ENCODE measurements at places on chromosomes 7 and 10. TPM values are rescaled to one million over a fixed set of nuclear protein-coding genes. Genes with fewer than 3 reads are reported as not detected.
A peak's percentile ranks its signal among the peaks of the same experiment; 100 is the strongest.

LDB3 gene
- 4.7 TPM for total RNA-seq

TMEM140 gene
- total RNA-seq = 11.9 TPM

TET1 gene
- 1.1 TPM for total RNA-seq

STEAP1B gene
- 0.30 TPM for total RNA-seq

SLC26A5 gene
- total RNA-seq = not detected

DNA sequence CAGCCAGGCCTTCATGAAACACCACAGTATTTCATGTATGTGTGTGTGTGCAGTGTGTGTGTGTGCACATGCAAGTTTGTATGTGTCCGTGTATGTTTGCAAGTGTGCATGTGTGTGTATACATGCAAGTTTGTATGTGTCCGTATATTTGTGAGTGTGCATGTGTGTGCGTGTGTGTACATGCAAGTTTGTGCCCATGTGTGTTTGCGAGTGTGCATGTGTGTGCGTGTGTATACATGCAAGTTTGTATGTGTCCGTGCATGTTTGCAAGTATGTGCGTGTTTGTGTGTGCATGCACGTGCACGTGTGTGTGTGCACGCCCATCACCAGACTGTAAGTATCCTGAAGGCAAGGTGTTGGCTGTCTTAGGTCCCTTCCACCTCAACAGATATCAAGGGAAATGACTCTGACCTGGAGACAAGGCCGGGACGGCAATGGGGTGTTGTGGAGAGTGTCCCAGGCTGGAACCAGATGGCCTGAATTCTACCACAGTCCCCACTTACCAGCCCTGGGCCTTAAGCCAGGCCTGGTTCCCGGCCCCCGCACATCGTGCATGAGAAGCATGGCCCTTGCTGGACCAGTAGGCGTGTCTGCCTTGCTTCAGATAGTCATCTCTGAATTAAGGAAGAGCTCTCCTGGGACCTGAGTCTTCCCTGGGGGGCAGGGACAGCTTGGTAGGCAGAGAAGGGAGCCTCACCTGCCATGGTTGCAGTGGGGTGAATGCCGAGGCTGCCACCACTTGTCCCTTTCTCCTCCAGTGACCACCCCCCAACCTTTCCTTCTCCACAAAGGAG lies 140.0 kb downstream of the GRK5 start:
- no peaks in the 10 kb centered on the region for H3K27me3 ChIP-seq
- H3K4me1 ChIP-seq = no peaks in the 10 kb centered on the region
- no peak overlapping the region for H3K27ac ChIP-seq
- H3K36me3 ChIP-seq = no peaks in the 10 kb centered on the region

- H3K4me1 ChIP-seq = peaks cover 14% of the 10 kb centered on the region
- no peak for DNase-seq
- no peaks in the 10 kb centered on the region for H3K36me3 ChIP-seq
- no peaks in the 10 kb centered on the region for H3K27me3 ChIP-seq
- H3K27ac ChIP-seq = no peak overlapping the region
- H3K4me3 ChIP-seq = no peak overlapping the region
Measured at GRCh38 chr10:29588629-29589421, 45.9 kb downstream of the SVIL start.

- no peak overlapping the region for H3K27ac ChIP-seq
- no peaks in the 10 kb centered on the region for H3K36me3 ChIP-seq
- H3K4me3 ChIP-seq = no peak overlapping the region
- no peak for DNase-seq
Measured at GRCh38 chr7:55946545-55946944, 5.1 kb upstream of the MRPS17 start.

- peaks cover 24% of the 10 kb centered on the region for H3K36me3 ChIP-seq
- no peak for DNase-seq
- H3K4me1 ChIP-seq = no peaks in the 10 kb centered on the region
Measured at GRCh38 chr7:100577507-100577906, 3.8 kb upstream of the SAP25 start.

GRCh38 chr10:58781873-58782488 lies 269.3 kb downstream of the BICC1 start:
- peaks cover 3% of the 10 kb centered on the region for H3K4me1 ChIP-seq
- H3K27ac ChIP-seq = no peak overlapping the region
- no peak overlapping the region for H3K4me3 ChIP-seq
- no peak for DNase-seq
- H3K27me3 ChIP-seq = no peaks in the 10 kb centered on the region
- no peaks in the 10 kb centered on the region for H3K36me3 ChIP-seq

GRCh38 chr10:61986788-61987492 lies 85.4 kb downstream of the ARID5B start:
- H3K4me1 ChIP-seq = peaks cover 7% of the 10 kb centered on the region
- no peaks in the 10 kb centered on the region for H3K36me3 ChIP-seq
- no peak for DNase-seq
- H3K27me3 ChIP-seq = no peaks in the 10 kb centered on the region
- no peak overlapping the region for H3K4me3 ChIP-seq
- H3K27ac ChIP-seq = peak overlapping the region; percentile 39

DNA sequence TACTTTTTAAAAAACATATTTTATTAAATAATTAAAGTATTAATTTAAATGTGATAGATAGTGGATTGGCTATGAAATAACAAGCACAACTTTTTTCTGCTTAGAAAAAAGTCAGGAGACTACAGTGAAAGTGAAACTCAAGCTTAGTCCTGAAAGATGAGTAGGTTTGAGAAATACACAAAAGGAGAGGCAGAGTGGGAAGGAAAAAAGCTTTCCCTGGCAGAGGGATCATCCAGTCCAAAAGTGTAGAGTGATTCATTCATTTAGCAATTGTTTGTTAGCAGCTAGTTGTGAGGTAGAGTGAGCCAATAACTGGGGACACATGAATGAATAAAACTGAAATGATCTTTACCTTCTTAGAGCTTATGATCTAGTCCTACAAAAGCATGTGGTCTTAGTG lies 93.5 kb downstream of the FOXP2 start:
- H3K27ac ChIP-seq = no peak overlapping the region
- no peak for DNase-seq
- H3K36me3 ChIP-seq = no peaks in the 10 kb centered on the region
- no peaks in the 10 kb centered on the region for H3K4me1 ChIP-seq
- no peaks in the 10 kb centered on the region for H3K27me3 ChIP-seq
- H3K4me3 ChIP-seq = no peak overlapping the region

GRCh38 chr10:71434760-71435394 lies 38.2 kb downstream of the CDH23 start:
- H3K27me3 ChIP-seq = no peaks in the 10 kb centered on the region
- no peak overlapping the region for H3K27ac ChIP-seq
- no peaks in the 10 kb centered on the region for H3K36me3 ChIP-seq
- H3K4me1 ChIP-seq = no peaks in the 10 kb centered on the region

GRCh38 chr10:123428391-123428790 lies 237.8 kb upstream of the GPR26 start:
- no peak overlapping the region for H3K4me3 ChIP-seq
- H3K27me3 ChIP-seq = no peaks in the 10 kb centered on the region
- no peak overlapping the region for H3K27ac ChIP-seq
- no peaks in the 10 kb centered on the region for H3K4me1 ChIP-seq
- no peak for DNase-seq

- H3K27ac ChIP-seq = no peak overlapping the region
- no peak for DNase-seq
- no peak overlapping the region for H3K4me3 ChIP-seq
- no peaks in the 10 kb centered on the region for H3K27me3 ChIP-seq
- H3K4me1 ChIP-seq = no peaks in the 10 kb centered on the region
- H3K36me3 ChIP-seq = no peaks in the 10 kb centered on the region
Measured at GRCh38 chr10:8499312-8499711, 444.8 kb downstream of the GATA3 start.

GRCh38 chr7:152016947-152017346 lies 8.5 kb upstream of the GALNT11 start:
- no peaks in the 10 kb centered on the region for H3K4me1 ChIP-seq
- no peak overlapping the region for H3K27ac ChIP-seq
- H3K36me3 ChIP-seq = no peaks in the 10 kb centered on the region
- DNase-seq = no peak
- H3K27me3 ChIP-seq = no peaks in the 10 kb centered on the region

- DNase-seq = no peak
- no peak overlapping the region for H3K27ac ChIP-seq
- no peaks in the 10 kb centered on the region for H3K36me3 ChIP-seq
- no peaks in the 10 kb centered on the region for H3K27me3 ChIP-seq
Measured at GRCh38 chr7:84800846-84801245, 386.0 kb downstream of the SEMA3D start.

DNA sequence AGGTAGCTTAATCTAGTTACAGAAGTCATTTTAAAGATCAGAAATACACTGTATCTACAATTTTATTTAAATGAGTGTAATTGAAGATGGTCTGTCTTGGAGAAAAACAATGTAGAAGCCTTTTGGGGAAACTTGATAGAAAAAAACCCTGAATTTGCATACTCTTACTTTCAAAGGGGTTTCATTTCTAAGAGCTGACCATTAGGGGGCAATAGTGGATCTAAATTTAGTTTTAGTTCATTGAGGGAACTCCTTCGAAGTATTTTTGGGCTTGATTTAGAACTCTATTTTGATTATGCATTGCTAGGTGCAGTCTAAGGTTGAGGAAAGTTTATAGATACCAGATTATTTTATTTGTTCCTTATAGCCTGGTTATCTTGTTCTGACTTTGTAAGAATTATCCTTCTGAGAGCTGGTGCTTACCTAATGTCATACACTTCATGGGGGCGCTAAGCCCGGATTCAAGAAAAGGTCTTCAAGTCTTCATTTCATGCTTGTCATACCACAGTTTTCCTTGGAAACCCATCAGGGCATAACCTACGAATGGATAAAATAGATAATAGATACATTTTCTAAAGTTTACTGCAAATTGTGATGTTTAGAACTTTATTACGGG lies 69.1 kb upstream of the MXI1 start:
- H3K27ac ChIP-seq = no peak overlapping the region
- H3K36me3 ChIP-seq = no peaks in the 10 kb centered on the region
- H3K4me1 ChIP-seq = no peaks in the 10 kb centered on the region

DNA sequence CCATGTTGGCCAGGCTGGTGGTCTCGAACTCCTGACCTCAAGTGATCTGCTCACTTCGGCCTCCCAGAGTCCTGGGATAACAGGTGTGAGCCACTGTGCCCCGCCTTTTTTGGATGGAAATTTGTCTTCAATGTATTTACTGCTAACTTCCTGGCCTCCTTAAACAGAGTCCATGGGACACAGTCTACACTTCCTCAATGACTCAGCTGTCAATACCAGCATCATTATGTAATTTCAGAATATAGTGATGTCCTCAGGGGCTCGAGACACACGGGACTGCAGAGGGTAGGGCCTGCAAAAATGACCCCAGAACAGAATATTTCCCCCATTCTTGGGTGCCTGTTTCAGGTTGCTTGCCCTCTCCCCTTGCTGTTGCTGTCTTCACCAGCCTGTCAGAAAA lies 31.1 kb downstream of the CAMK2G start:
- peaks cover 21% of the 10 kb centered on the region for H3K36me3 ChIP-seq
- no peaks in the 10 kb centered on the region for H3K4me1 ChIP-seq
- no peaks in the 10 kb centered on the region for H3K27me3 ChIP-seq
- H3K27ac ChIP-seq = no peak overlapping the region
- no peak for DNase-seq

DNA sequence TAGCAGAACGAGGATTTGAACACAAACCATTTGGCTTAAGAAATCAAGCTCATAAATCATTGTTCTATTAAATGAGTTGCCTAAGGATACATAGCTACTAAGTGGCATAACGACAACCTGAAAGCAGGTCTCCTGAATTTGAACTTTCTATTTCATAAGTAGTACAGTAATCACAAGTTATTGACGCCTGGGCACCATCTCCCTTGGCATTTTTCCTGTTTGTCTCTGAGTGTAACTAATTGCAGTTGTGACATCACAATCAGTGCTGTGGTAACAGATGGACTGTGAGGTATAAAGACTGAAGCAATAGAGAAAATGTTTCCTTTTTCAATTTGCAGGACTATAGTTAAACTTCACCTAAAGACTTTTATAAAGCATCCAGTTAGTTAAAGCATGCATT lies 6.4 kb upstream of the CSTF2T start:
- no peak overlapping the region for H3K27ac ChIP-seq
- no peaks in the 10 kb centered on the region for H3K36me3 ChIP-seq
- no peaks in the 10 kb centered on the region for H3K4me1 ChIP-seq
- DNase-seq = no peak
- H3K4me3 ChIP-seq = no peak overlapping the region
- no peaks in the 10 kb centered on the region for H3K27me3 ChIP-seq

All from colonic mucosa (tissue), 4 donors.